ENCODE measurements at places on chromosomes 3 and 15.

DNA sequence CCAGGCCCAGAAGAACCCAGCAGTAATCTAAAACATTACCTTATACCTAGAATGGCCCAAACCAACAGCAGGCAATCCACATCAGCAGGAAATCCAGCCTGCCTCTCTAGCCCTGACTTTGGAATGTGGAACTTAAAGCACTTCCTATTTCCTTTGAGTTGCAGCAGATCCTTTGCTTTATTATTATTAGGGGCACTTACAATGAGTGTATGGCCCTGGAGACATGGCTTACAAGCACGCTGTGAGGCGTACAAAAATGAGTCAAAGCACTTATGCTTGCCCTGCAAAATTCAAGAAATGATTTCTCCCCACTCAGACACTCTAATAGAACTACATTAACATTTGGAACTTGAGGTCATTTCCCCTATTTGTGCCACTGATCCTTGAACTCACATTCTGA is 9.5 kb upstream of the KNSTRN start:
- no peak for DNase-seq

DNA sequence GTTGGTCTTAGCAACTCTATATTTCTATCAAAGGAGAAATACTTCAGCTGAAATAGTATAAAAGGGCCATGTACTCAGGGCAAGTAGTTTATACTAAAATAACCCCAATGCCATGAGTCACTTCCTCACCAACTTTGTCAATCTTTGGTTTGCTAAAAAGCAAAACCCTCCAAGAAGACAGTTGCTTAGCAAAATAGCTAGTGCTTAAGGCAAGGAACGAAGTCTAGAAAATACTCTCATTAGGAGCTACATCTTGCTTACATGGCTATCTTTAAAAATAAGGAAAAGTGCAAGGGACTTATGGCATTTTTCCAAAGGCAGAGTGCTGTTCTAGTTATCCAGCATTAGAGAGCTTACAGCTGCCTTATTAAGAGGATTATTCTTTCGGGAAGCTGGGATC is 28.4 kb downstream of the P3H2 start:
- DNase-seq = no peak

DNA sequence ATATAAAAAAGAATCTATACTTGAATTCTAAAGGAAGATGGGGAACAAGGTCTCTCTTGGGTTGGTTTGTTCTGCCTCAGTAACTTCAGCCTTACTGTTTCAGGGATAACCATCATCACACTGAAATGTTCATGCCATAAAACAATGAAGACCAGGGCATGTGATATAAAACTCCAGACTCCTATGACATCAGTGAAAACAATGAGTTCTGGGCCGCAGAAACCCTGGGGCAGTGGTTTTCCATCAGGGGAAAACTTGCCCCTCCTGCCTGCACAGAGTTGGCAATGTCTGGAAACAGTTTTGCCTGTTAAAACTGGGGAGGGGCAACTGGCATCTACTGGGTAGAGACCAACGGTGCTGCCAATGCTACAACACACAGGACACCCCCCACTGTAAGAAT is 46.8 kb downstream of the CA12 start:
- DNase-seq = no peak

DNA sequence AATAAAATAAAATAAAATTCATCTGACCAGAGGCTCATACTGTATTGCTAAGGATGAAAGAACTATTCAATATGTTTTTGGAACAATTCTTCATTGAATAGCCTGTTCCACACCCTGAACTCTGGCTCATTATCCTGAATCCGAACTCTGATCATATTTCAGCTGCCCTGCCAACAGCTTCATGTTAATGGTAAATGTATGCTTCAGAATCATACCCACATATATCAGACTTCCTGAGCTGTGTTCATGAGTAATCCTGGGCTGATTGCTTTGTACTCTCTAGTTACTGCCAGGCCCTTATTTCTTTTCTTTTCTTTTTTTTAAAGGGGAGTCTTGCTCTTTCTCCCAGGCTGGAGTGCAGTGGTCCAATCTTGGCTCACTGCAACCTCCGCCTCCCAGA is 11.8 kb downstream of the INO80 start:
- DNase-seq = no peak

DNA sequence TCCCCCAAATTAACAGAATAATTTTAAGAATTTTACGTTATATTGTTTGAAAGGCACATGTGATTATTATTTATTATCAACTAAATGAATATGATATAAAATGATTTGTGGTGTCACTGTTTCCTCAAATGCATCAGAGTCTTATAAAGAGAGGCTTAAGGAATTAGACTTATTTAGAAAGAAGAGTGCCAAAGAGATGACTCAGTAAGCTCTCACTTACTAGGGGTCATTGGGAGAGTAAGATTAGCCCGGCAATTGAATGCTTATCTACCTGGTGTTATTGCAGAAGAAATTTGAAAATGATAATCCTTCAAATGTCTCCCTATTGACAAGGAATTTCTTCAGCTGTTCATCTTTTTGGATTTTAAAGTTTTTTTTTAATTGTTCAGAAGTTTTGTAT is 408.7 kb downstream of the OXSM start:
- no peak for DNase-seq

DNA sequence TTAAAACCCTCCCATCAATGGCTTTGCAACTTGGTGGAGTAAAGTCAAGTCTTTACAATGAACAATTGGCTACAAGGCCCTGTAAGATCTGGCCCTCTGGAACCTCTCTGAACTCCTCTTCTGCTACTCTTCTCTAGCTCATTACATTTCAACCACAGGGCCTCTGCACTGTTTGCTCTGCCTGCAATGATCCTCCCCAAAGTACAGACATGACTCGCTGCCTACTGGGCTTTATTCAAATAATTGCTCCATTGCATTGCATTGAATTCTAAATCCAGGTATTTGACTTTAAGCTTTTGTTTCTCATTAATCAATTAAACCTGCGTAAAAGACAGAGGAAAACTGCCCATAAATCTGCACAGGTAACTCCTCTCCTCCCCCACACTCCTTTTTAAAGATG is 96.7 kb downstream of the CD47 start:
- no peak for DNase-seq

GRCh38 chr3:58627570-58627885 is 39.0 kb downstream of the FAM3D start:
- DNase-seq = no peak

DNA sequence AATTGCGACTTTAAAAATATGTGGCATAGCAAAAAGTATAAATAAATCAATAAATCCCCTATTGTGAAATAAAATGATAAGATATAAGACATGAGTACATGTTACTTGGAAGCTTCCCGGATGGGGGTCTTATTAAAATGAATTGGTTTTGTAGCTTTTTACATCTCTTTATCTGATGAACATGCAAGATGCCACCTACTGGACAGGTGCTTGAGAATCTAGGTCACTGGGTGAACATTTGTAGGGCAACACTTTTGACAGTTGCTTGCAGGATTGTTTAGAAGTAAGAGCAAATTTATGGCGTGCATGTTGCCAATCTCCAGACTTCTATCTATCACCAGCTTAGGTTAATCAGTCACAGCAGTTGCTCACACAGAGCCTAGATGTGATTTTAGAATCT is 362.7 kb upstream of the SUCLG2 start:
- DNase-seq = no peak
